Endothelial cell (in vitro differentiated cells): ENCODE measurements at places on chromosomes 6 and 20. TPM values are rescaled to one million over a fixed set of nuclear protein-coding genes. Genes with fewer than 3 reads are reported as not detected.
A peak's percentile ranks its signal among the peaks of the same experiment; 100 is the strongest.

- no peak for DNase-seq
Measured at GRCh38 chr20:59648466-59649070, 44.2 kb downstream of the PHACTR3 start.

GRCh38 chr20:37773291-37773826 lies 79.5 kb downstream of the CTNNBL1 start:
- DNase-seq: no peak

- no peak for DNase-seq
Measured at GRCh38 chr20:59159493-59160376, 3.9 kb upstream of the ZNF831 start.

The GNAS-AS1 gene
- total RNA-seq: 4.9 TPM

GRCh38 chr20:53873230-53873604 lies 197.2 kb downstream of the BCAS1 start:
- DNase-seq: no peak

The EPPIN gene
- not detected for total RNA-seq

DNA sequence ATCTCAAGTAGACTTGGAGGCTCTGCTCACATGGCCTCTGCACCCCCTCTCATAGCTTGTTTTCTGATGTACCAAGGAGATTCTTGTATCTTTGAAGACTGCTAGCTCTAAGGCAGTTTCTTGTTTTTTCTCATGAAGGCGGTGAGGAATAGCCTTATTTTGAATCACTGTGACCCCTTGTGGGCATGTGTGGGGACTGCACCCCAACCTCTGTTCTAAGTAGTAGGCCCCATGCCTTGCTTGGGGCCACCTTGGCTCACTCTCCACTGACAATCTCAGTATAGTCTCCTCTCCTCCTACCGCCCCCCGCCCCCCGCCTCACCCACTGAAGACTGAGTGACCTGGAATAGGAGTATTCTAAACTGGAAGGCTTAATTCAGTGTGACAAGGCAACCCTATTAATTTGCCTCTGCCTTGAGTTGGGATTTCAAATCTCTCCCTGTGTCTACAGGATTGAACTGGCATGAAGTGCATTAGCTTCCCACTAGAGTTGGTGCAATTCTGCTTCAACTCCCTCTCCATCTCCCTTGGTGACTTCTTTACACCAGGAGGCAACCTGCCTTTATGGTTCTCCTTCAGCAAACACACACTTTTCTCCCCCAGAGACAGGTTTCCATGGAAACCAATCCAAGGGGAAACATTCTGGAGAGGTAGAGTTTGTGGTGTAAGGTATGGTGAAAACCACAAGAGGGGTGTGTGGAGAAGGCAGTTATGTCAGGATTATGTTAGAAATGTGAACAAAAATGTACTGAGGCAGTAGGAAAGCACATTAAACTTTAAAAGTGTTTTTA lies 75.4 kb upstream of the ECI2 start:
- DNase-seq: peak; percentile 74

GRCh38 chr6:144460327-144461095 lies 175.4 kb downstream of the UTRN start:
- no peak for DNase-seq

DNA sequence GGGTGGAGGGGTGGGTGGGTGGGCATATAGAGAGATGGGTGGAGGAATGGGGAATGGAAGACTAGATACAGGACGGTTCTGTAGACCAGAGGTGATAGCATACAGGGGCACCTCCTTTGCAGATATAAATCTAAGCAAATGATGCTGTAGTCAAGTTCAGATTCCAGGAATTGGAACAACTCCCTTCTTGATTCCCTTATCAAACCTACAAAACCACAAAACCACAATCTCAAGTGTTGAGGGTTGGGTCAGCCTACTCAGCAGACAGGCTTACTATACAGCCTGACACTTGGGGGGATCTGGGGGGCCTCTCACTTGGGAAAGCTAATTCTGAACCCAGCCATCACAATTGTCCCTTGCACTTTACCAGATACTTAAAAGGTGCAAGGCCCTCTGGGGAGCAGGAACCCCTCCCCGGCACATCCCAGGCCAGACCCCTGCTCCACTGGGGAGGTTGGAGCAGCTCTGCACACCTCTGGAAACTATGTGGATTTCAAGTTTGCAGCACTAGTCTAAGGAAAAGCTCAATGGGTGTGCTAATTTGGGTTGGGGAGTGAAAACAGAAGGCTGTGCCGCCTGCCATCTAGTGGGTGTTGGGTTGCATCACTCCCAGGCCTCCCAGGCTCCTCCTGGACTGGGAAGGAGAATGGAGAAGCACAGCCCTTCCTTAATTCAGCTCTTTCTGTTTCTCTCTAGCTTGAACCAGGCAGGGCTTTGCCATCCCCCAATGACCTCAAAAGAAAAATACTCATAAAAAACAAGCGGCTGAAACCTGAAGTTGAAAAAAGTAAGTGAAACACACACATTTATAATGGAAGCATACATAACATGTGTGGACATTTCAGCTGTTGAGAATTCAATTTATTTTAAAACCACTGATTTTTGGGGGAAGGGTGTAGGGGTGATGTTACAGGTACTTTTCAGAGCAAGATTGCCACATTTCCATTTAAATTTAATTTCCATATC lies 121.2 kb upstream of the LAMP5 start:
- DNase-seq: peak; percentile 59

The LST1 gene
- total RNA-seq: 1.7 TPM
